ENCODE measurements at places on chromosomes 5 and 9.

GRCh38 chr5:2266641-2267240 lies 384.0 kb upstream of the IRX4 start:
- no peak for DNase-seq

DNA sequence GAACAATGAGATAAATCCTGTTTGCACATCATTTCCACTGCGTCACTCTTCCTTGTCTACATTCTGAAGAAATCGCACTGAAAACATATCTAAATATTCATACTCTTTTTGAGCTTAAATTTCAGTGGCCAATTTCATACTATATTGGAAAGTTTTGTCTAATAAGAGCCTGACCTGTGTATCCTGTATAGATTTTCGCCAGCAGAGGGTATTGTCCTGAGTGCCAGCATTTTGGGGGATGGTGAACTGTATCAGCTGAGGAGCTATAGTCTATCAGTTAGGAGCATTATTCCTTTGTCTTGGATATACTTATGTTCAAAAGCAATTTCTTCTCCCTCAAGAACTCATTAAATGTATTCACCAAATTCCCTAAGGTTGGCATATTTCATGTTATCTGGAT lies 102.3 kb downstream of the SEMA6A start:
- DNase-seq: no peak

- no peak for DNase-seq
These were observed 43.9 kb downstream of the USP20 start for GRCh38 chr9:129879103-129879699.

- DNase-seq: no peak
These were observed 50.7 kb downstream of the SPEF2 start for GRCh38 chr5:35668319-35668718.

DNA sequence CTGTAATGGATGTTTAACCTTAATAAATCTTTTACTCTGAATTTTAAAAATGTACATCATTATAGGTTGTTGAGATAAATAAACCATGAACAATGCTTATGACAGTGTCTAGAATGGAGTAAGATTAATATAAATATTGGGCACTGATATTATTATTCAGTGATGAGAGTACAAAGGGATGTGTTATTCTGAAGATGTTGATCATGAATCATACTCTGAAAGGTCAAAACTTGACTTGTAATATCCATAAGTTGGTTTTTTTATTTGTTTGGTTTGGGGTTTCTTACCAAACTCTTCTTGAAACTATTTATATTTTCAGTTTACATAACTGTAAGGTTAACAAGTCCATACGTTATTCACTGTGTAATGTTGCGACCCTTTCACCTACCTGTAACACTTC lies 163.2 kb downstream of the MPDZ start:
- no peak for DNase-seq

DNA sequence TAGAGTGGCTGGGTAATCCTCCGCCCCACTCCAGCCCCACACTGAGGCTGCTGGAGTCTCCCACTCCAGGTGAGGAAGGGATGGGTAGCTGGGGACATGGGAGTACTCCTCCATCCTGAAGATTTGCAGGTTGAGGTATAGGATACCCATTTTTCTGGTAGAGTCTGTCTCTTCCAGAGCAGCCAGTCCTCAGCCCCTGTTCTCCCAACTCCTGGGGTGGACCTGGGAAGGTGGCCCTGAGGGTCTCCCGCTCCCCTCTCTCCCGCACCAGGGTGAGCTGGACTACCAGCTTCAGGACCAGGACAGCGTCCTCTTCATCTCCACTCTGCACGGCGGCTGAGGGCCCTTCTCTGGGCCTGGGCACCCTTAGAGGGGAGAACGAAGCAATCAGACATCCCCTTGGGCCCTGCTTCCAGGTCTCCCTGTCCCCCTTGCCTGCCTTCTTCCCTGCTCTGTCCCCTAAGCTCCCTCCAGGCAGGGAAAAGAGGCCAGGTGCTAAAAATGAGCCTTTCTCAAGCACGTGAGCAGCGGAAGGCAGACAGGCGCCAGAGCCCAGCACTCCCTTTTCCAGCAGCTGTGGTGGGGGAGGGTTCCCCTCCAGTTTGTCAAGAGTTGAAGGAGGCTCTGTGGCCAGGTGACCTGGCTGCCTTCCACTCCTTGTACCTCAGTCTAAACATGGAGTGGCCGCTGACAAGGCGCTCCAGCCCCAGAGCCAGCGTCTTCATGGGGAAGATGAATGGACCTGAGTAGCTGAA lies 18.4 kb downstream of the URM1 start:
- no peak for DNase-seq

- DNase-seq: no peak
These were observed 93.2 kb downstream of the ZFAND5 start for GRCh38 chr9:72271613-72272478.

DNA sequence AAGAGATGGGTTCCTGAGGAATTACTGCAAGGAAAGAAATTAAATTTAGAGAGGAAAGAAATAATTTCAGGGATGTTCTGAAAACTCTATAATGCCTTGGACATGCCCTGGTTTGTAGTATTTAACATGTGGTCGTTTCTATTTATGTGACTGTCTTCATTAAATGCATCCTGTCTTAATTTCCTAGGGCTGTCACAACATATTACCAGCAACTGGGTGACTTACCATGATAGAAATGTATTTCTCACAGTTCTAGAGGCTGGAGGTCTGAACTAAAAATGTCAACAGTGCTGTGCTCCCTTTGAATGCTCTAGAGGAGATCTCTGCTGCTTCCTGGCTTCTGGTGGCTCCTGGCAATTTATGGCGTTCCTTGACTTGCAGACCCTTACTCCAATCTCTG lies 287.7 kb downstream of the FBXL7 start:
- DNase-seq: no peak

- DNase-seq: no peak
These were observed 34.1 kb upstream of the SLC9A3 start for GRCh38 chr5:558326-558725.

GRCh38 chr9:33229359-33230114 lies 10.4 kb upstream of the SPINK4 start:
- no peak for DNase-seq

GRCh38 chr5:1244976-1245375 lies 19.8 kb downstream of the SLC6A18 start:
- no peak for DNase-seq
